ENCODE measurements at places on chromosomes 1 and 21.
A peak's percentile ranks its signal among the peaks of the same experiment; 100 is the strongest.

- no peak for DNase-seq
Measured at GRCh38 chr1:173863224-173864161, 4.3 kb downstream of the GAS5 start.

- DNase-seq = no peak
Measured at GRCh38 chr1:54136269-54136896, 16.4 kb downstream of the CDCP2 start.

GRCh38 chr1:116508984-116509980 lies 61.5 kb downstream of the CD58 start:
- no peak for DNase-seq

- no peak for DNase-seq
Measured at GRCh38 chr1:39216771-39217170, 12.3 kb downstream of the MACF1 start.

DNA sequence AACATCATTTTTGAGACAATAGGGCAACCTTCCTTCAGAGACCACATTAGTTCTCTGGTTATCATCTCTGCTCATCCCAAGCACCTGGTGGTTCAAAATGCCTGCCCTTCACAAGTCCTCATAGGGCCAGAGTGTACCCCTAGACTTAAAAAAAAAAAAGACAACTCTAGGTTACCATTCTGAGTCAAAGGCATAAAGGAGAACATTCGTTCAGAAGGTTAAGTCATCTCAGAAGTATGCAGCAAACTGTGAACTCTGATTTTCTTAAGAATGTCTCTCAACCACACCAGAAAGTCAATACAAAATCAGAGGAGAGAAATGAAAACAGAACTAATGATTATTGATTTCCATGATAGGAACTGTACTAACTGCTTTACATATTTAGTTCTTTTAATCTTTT lies 9.2 kb upstream of the BEND5 start:
- DNase-seq = no peak

DNA sequence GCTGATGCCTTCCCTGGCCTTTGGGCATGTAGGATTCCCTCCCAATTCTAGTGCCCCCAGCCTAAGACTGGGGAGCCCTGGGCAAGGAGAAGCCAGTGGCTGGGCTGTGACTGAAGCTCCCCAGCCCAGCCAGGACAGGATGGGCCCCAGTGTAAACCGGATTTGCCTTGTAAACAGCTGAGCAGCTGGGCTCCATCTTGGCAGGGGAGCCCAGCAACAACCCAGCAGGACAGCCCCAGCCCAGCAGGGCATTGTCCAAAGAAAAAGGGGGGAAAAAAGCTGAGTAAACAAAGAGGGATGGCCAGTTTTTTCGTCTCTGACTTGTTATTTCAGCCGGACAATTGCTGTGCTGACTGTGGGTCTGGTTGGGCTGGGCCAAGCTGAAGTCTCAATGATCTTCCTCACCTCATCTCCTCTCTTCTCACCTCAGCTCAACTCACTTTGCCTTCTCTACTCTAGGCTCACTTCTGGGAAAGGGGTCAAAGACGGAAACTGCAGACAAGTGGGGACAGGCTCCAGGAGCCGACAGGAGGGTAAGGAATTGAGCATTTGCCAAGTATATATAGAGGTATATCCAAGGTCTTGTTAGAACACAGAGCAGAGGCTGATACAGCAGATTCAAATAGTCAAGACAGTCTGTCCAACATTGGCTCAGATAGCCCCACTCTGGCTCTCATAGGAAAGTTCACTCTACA lies 97.7 kb downstream of the TMEM53 start:
- DNase-seq = no peak

DNA sequence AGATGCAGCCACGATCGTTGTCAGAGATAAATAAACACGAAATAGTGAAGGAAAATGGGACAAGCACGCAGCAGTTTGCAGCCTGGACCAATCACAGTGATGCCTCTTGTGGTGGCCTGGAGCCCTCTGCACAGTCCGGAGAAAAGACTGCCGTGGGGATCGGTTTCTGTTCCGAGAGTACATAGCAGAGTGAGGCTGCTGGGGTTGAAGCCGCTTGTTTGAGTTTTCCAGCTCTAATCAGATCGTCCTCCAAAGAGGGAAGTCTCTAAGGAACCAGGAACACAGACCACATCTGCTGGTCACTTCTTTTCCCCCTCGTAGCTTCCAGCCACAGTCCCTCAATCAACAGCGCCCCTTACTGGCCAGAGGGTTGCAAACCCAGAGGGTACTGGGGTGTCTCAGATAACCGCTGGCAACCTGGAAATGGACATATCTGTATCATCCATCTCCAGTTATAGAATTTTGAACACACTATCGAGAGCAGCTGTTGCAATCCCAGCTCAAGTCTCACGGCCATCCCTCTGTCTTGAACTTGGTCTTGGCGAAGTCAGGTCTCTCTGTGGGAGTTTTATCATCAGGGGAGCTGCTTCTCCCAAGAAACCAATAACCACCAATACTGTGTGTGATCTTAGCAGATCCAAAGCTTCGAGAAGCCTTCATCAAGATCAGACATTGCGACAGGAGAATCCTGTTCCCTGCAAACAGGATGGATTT lies 57.4 kb downstream of the OLIG1 start:
- DNase-seq = peak; percentile 45

- DNase-seq = no peak
Measured at GRCh38 chr1:29317063-29317915, 81.0 kb downstream of the PTPRU start.

DNA sequence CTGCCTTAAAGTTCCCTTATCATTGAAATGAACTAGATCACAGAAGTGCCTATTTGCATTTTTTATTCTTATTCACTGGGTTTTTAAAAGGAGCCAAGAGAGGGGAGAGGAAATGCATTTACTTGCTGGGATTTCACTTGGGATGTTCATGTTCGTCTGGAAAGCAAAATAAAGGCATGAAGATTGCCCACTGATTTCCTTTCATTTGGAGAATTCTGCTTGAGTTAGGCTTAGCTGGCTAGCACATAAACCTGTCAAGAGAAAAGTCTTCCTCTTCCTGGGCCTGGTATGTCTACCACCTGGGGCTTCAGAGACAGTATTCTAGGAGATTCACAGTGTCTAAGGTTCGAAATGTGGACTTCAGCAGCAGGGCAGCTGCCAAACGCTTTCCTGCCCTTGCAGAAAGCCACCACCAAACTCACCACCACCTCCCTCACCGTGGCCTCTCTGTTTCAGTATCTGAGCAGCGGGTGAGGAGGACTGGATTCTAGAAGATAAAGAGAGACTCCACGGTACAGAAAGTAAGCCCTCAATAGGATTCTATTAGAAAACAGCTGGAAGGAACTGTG lies 44.5 kb downstream of the HIVEP3 start:
- no peak for DNase-seq

GRCh38 chr1:94741996-94742395 lies 78.2 kb upstream of the SLC44A3 start:
- no peak for DNase-seq

- no peak for DNase-seq
Measured at GRCh38 chr21:45200581-45201296, 87.0 kb downstream of the POFUT2 start.

GRCh38 chr21:42666023-42666747 lies 12.8 kb downstream of the PDE9A start:
- DNase-seq = peak; percentile 15

GRCh38 chr1:48955774-48956173 lies 179.1 kb upstream of the BEND5 start:
- DNase-seq = no peak

- no peak for DNase-seq
Measured at GRCh38 chr1:39701049-39701439, 9.8 kb upstream of the HPCAL4 start.

GRCh38 chr1:18481190-18481920 lies 625 bp downstream of the KLHDC7A start:
- no peak for DNase-seq

DNA sequence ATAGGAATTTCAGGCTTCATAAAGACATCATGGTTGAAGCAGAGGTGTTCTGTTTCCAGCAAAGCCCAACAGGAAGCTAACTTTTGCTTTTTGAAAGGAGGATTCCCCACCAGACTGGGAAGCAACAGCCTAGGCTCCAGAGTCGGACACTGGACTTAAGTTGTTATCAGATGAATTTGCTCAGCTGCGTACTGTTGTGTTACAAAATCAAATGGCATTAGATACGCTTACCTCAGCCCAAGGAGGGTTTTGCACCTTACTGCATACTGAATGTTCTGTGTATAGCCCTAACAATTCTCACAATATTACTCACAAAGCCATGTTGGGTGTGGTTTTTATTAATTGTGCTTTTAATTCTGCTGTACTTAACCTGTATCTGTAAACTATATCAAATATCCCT lies 547 bp upstream of the CHIA start:
- no peak for DNase-seq

- no peak for DNase-seq
Measured at GRCh38 chr1:32871364-32872191, 866 bp upstream of the FNDC5 start.

GRCh38 chr1:148372731-148373130 lies 110.4 kb downstream of the PPIAL4G start:
- DNase-seq = no peak

- no peak for DNase-seq
Measured at GRCh38 chr1:179017383-179018326, 8.0 kb upstream of the FAM20B start.

DNA sequence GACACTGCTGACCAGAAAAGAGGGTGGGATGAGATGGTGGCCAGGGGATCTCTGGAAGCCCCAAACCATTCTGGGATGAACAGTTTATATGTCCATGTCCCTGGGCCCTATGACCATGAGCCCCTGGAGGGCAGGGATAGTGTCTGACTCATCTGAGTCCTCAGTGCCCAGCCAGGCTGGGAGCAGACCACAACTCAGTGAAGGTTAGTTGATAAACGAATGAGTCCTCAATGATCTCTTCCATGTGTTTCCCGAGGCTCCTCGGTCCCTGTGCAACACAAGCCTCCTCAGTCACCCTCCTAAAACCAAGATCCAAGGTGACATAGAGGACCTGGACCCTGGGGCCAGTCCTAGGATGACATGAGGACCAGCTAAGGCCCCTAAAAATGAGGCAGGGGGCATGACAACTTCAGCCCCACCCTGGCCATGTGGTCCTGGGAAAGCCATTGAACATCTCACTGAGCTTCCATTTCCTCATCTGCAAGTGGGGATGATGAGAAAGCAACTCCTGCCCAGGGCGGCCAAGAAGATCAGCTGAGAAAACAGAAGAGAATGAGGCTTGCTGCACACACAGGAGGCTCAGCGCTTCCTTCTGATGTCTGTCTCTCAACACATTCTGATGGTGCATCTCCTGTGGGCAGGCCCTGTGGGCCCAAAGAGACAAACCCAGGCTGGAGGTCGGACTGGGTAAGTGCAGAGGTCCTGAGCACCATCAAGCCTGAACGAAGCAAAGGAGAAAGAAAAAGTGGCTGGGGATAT lies 86.3 kb downstream of the GLIS1 start:
- no peak for DNase-seq

- DNase-seq = no peak
Measured at GRCh38 chr1:204592246-204592948, 76.2 kb downstream of the MDM4 start.

- DNase-seq = peak; percentile 48
Measured at GRCh38 chr1:150009604-150010392, 728 bp downstream of the OTUD7B start.

DNA sequence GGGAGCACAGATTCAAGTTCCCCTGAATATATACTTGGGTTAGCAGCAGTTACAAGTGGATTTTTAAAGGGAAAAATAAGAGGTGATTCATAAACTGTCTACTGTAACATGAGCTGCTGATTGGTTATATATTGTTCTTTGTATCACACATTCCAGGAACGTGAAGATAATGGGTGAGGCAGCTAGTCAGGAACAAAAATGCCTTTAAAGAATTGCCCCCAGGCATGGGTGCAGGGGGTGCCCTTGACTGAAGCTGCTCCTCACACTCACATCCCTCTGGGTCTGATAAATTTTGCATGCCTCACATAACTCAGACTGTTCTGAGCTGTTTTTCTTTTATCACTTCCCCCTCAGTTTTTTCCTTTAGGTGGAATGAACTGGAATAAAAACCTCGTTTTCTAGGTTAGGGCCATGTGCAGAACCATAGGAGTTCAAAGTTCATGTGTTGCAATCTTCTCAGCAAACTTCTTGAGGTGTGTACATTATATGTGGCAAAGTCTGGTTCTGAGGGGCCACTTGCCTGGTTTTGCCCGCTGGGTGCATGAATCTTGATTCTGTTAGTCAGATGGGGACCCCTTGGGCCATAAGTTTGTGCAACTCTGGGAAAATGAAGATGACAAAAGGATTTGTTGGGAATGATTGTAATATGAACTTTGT lies 21.1 kb downstream of the TBX19 start:
- no peak for DNase-seq

DNA sequence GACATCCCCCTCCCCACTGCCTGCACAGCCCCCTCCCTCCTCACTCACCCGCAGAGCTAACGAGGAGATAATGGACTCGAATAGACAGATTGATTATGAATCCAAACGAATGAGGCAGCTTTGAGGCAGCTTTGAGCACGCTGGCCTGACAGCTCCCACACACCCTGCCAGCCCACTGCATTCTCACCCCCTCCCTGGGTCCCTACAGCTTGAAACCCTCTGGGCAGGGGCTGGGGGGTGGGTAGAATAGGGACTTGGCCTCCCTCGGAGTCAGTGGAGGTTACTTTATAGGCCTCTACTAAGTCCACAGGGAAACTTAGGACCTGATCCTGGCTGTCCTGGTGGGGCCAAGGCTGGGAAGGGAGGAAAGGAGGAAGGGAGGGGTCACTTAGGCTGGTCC lies 1.9 kb downstream of the NTRK1 start:
- DNase-seq = no peak

- DNase-seq = no peak
Measured at GRCh38 chr1:155178441-155179111, 4.9 kb downstream of the TRIM46 start.

DNA sequence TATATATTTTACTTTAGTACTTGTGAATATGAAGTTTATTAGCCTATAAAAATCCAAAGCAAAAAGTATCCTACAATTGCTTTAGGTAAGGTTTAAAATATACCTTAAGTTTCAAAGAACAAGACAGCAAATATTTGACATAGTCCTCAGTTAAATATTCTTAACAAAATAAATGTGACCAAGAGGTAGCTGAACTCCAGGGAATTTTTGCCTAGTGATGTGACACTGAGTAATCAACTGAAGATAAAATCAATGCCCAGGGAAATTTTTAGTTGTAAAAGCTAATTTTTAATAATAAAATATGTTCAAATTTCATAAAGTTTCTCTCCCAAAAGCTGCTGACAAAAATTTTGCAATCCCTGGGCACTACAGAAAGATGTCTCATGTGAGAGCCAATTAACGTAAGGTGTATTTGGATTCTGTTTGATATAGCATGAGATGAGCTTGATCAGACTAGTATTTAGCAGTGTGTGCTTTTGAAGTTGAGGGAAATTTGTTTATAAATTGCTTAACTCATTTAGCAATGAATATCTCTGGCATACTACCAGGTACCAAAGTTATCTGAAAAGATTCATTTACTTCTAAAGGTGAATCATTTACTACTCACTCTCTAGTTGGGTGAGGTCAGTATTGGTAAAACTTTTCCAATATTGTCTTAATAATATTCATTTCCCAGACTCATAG lies 80.2 kb upstream of the PALMD start:
- no peak for DNase-seq

- DNase-seq = no peak
Measured at GRCh38 chr1:20386323-20387081, 95.8 kb downstream of the VWA5B1 start.

GRCh38 chr1:213089924-213090677 lies 39.1 kb downstream of the RPS6KC1 start:
- no peak for DNase-seq

Data from stimulated activated CD4-positive, alpha-beta T cell treated with anti-CD3 and anti-CD28 coated beads, Interleukin-1b, Interleukin-23, amount 100 ng/mL, for 4 hours (primary cell).